Naive thymus-derived CD8-positive, alpha-beta T cell (primary cell): ENCODE measurements at places on chromosomes 7 and 10. TPM values are rescaled to one million over a fixed set of nuclear protein-coding genes. Genes with fewer than 3 reads are reported as not detected.

GRCh38 chr10:121340271-121340831, 257.9 kb downstream of the FGFR2 start:
- no peaks in the 10 kb centered on the region for H3K4me1 ChIP-seq
- DNase-seq = no peak
- H3K27ac ChIP-seq = no peak overlapping the region
- no peaks in the 10 kb centered on the region for H3K27me3 ChIP-seq

DNA sequence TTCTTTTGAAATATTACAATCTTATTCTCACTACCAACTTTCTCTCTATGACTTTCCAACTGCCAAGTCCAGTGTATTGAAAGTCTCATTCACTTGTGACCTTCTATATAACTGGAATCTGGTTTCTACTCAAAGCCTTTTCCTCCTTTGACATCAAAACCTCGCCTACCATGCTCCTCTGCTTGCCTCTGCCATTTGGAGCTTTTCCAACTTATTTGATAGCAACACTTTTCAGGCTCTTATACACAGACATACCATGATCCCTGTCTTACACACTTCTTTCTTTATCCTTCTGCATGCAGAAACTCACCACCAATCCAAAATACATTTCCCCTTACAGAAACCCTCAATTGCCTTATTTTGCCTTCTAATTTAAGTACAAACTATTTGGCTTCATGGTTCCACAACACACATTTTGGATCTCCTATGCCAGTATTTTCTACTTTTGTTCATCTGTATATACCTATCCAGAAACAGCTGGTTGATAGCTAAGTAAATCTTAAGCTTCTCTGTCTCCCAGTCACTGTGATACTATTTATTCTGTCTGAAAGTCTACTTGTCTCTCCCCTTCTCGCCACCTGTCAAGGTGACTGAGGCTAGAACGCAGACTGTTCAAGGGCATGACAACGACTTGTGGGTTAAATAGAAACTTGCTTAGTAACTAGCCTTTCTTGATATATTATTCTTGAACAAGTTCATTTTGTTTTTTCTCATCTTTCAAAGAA, 22.4 kb downstream of the GNG11 start:
- H3K27ac ChIP-seq = no peak overlapping the region
- peaks cover 29% of the 10 kb centered on the region for H3K27me3 ChIP-seq
- peaks cover 4% of the 10 kb centered on the region for H3K4me1 ChIP-seq
- H3K36me3 ChIP-seq = no peaks in the 10 kb centered on the region
- H3K4me3 ChIP-seq = no peak overlapping the region
- no peak for DNase-seq

- H3K4me1 ChIP-seq = peaks cover 3% of the 10 kb centered on the region
- no peak overlapping the region for H3K27ac ChIP-seq
- peaks cover 12% of the 10 kb centered on the region for H3K27me3 ChIP-seq
- peak; percentile 41 for DNase-seq
Measured at GRCh38 chr7:107879400-107880035, 11.5 kb upstream of the DLD start.

- peaks cover 2% of the 10 kb centered on the region for H3K4me1 ChIP-seq
- H3K27ac ChIP-seq = no peak overlapping the region
- no peaks in the 10 kb centered on the region for H3K27me3 ChIP-seq
- no peak for DNase-seq
Measured at GRCh38 chr10:73209705-73210104, 37.4 kb downstream of the DNAJC9 start.

- no peak overlapping the region for H3K4me3 ChIP-seq
- H3K36me3 ChIP-seq = no peaks in the 10 kb centered on the region
Measured at GRCh38 chr7:124667312-124668153, 98.1 kb downstream of the GPR37 start.

Gene SORCS1
- total RNA-seq = not detected

Gene ABHD11
- 24.9 TPM for total RNA-seq

Gene OPALIN
- total RNA-seq = not detected

Gene RBM33
- 173 TPM for total RNA-seq

Gene TMEM178B
- not detected for total RNA-seq
